ENCODE measurements at places on chromosomes 3 and 15.
A peak's percentile ranks its signal among the peaks of the same experiment; 100 is the strongest.

GRCh38 chr3:125177746-125178145 is 34.8 kb downstream of the SLC12A8 start:
- DNase-seq, result no peak

- peak; percentile 43 for DNase-seq
Measured at GRCh38 chr3:67655364-67656121, 1.1 kb upstream of the SUCLG2 start.

DNA sequence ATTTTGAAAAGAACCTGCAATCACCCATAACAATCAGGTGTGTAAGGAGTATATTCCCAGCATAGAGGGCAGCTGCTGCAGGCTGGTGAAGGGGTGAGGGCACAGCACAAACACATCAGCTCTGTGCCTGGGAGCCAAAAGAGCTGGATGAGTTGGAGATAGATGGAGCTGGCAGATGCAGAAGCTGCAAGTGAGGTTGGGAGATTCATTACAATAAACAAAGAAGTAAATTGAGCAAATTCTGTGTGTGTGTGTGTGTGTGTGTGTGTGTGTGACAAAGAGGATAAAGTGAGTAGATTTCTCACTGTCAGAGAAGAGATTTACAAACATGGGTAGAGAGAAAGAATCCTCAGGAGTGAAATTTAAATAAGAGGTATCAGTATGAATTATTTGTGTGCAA is 994.7 kb downstream of the EPHA3 start:
- DNase-seq, result no peak

- no peak for DNase-seq
Measured at GRCh38 chr3:6321999-6322398, 538.9 kb upstream of the GRM7 start.

- DNase-seq, result no peak
Measured at GRCh38 chr3:113654851-113655250, 41.6 kb downstream of the USF3 start.

GRCh38 chr3:144409319-144409718 is 437.7 kb downstream of the DIPK2A start:
- no peak for DNase-seq

- DNase-seq, result no peak
Measured at GRCh38 chr3:13378155-13378554, 42.0 kb downstream of the NUP210 start.

DNA sequence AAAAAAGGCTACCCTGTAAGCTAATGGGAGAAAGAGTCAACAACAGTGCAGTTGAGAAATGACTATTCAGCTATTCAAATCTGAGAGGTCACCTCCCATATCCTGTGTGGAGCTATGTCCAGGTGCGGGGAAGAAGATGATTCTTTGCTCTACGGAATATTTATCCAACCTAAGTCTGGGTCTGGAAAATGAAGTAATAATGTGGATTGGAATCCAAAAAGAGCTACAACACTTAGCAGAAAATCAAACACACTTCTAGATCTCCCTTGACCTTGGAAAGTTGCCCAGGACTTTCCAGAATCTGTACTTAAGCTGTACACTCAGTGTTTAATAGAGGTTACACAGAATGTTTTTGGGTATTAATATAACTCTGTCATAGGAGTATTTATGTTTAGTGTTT is 251.9 kb downstream of the NAALADL2 start:
- no peak for DNase-seq
